Peyer's patch (tissue), 4 donors: ENCODE measurements at places on chromosomes 5 and 9.

GRCh38 chr5:161034451-161034850 lies 182.4 kb upstream of the ATP10B start:
- no peak for DNase-seq
- no peaks in the 10 kb centered on the region for H3K27me3 ChIP-seq
- H3K4me1 ChIP-seq, result no peaks in the 10 kb centered on the region
- H3K27ac ChIP-seq, result no peak overlapping the region
- H3K4me3 ChIP-seq, result no peak overlapping the region

GRCh38 chr9:116250891-116251290 lies 97.3 kb downstream of the PAPPA start:
- H3K4me1 ChIP-seq, result no peaks in the 10 kb centered on the region
- no peaks in the 10 kb centered on the region for H3K27me3 ChIP-seq
- no peaks in the 10 kb centered on the region for H3K36me3 ChIP-seq

DNA sequence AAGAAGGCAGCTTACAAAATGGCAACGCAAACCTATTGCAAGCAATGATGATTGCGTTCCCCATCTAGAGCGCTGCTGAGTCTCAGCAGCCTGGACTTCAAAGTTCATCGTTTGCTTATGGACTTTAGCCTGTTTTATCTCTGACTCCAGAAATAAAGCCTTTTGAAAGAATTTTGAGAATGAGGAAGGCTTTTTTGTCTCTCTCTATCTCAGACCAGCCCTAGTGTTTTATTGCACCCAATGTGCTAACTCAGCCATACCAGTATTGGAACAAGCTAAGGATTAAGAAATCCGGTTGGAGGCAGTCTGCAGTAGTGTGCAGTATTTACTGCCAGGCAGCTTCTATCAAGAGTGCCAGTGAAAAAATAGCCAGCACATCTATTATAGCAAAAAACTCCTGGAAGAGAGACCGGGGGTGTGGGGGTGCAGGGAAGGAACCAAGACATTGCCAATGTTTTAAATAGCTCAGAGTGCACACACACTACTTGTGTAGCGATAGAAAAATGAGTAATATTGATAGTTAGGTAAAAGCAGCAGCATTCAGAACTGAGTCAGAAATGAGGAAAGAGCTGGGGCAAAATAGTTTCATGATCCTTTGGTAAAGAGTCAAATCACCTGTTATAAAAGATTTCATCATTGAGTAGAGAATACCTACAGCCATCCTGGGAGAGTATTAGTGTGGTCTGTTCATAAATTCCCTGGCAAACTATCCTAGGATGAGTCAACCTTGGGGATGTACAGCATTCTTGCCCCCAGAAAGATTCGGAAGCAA lies 219.0 kb downstream of the ZNF608 start:
- no peak overlapping the region for H3K27ac ChIP-seq
- no peaks in the 10 kb centered on the region for H3K4me1 ChIP-seq
- no peak for DNase-seq
- no peaks in the 10 kb centered on the region for H3K27me3 ChIP-seq
- H3K36me3 ChIP-seq, result no peaks in the 10 kb centered on the region

GRCh38 chr5:72325566-72326305 lies 5.6 kb downstream of the PTCD2 start:
- no peak overlapping the region for H3K4me3 ChIP-seq
- peak overlapping the region; percentile 5 for H3K27ac ChIP-seq
- H3K27me3 ChIP-seq, result no peaks in the 10 kb centered on the region
- no peak for DNase-seq
- peaks cover 7% of the 10 kb centered on the region for H3K4me1 ChIP-seq
- H3K36me3 ChIP-seq, result peaks cover 27% of the 10 kb centered on the region

GRCh38 chr5:39164016-39164415 lies 55.3 kb downstream of the FYB1 start:
- H3K27ac ChIP-seq, result no peak overlapping the region
- H3K36me3 ChIP-seq, result no peaks in the 10 kb centered on the region
- peak; percentile 56 for DNase-seq
- H3K27me3 ChIP-seq, result no peaks in the 10 kb centered on the region
